Left kidney (tissue), 8 donors: ENCODE measurements at places on chromosomes 6 and 20. TPM values are rescaled to one million over a fixed set of nuclear protein-coding genes. Genes with fewer than 3 reads are reported as not detected.

DNA sequence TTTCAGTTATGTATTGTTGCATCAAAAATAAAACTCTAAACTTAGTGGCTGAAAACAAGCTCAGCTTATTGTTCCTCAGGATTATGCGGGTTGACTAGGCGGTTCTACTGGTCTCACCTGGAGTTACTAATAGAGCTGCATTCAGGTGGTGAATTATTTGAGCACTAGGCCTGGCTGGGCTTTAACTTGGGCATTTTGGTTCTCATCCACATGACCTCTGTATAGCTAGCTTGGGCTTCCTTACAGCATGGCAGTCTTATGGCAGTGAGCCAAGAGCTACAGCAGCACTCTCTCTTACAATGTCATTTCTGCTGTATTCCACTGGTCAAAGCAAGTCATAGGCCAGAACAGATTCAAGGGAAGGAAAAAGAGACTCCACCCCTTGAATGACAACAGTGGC is 1.6 kb downstream of the PGBD1 start:
- DNase-seq, result no peak

- DNase-seq, result no peak
Measured at GRCh38 chr6:17454316-17455005, 61.1 kb downstream of the CAP2 start.

DEFB127 gene
- polyA plus RNA-seq, result not detected

TMEM239 gene
- polyA plus RNA-seq, result 0.03 TPM

GRCh38 chr6:118469468-118469867 is 78.6 kb upstream of the PLN start:
- no peak for DNase-seq

DNA sequence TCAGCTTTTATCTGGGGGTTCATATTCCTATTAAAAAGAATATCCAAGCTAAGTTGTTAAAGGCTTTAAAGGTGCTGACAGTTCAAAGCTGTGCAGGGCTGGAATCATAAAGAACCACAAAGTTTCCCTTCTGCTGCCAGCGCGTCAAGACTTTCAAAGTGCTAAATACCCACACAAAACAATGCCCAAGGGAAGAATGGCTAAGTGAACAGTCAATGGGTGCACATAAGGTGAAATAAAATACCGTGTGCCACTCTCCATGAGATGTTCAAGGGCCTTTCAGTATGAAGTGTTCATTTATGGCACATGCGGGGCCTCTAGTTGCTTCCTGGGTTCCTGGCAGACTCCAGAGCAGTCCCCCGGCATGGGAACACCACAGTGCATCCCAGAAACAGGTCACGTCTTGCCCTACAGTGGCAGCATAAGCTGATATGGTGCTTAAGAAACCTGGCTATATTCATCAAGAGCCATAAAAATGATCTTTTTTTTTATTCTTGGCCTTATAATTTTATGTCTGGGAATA is 14.1 kb downstream of the TXNDC5 start:
- no peak for DNase-seq

DNA sequence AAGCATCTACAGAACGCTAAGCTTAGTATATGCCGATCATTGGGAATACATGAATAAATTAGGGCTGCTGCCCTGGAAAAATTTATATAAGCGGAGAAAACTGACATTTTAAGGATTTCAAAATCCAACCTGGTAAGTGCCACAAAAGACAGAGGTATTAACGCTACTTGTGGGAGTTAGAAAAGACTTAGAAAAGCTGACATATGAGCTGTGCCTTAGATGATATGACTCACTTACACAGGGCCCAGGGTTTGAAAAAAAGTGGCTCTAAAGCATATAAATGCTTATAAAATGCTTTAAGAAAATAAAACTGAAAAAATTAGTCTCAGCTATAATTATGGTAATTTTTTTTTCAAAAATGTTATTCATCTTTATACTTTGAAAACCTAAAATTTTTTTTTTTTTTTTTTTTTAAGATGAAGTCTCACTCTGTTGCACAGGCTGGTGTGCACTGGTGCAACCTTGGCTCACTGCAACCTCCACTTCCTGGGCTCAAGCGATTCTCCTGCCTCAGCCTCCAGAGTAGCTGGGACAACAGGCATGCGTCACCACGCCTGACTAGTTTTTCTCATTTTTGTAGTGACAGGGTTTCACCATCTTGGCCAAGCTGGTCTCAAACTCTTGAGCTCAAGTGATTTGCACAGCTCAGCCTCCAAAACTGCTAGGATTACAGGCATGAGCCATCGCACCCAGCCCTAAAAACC is 25.7 kb downstream of the EPB41L2 start:
- DNase-seq, result no peak

MLN gene
- 2.1 TPM for polyA plus RNA-seq

DNA sequence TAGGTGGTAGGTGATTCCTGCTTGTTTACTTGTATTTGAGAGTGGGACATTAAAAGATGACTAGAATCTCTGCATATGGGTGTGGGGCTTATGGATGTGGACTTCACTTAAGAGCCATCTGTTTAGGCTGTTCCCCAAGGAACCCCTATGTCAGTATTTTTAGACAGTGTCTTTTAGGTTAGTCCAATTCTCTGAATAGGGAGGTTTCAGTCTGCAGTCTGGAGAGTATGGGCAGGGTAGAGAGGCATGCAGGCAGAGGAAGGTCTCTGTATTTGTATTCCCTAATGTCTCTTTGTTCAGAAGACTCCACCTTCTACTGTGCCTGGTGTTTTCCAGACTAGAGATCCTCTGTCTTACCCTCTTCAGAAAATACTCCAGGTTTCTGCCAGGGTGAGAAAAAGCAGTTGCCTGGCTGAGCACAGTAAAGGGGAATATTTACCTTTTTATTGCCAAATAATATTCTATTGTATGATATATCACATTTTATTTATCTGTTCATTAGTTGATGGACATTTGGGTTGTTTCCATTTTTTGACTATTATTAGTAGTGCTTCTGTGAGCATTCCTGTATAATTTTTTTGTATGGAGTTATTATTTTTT is 19.1 kb downstream of the SLX4IP start:
- DNase-seq, result no peak

NRSN1 gene
- polyA plus RNA-seq, result 1.1 TPM

UNC93A gene
- polyA plus RNA-seq, result 8.3 TPM

DNA sequence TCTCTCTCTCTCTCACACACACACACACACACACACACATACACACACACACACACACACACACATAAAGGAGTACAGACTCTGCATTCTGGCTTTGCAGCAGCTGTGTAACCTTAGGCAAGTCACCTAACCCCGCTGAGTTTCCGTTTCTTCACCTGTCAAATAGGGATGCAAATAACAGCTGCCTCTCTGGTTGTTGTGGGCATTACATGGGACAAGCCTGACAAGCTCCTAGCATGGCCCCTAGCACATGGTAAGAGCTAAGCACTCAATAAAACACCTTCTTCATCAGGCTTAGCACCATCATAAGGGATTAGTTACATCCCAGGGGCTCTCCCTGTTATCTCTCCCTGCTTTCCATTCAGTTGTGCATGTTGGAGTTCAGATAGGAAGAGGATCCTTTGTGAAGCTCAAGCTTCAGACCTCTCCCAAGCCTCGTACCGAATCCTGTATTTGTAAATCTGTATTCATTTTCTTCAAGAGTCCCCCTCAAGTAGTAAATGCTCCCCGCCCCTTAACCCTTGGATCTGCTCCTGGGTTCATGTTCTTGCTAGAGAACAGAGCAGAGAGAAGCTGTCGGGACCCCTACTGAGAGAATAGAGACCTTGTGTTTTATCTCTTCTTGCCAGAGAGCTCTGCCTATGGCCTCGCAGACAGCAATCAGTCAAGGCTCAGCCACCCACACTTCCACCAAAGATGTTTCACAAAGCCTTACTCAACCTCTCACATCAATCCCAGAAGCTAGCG is 2.2 kb downstream of the SLC13A3 start:
- DNase-seq, result no peak

DNA sequence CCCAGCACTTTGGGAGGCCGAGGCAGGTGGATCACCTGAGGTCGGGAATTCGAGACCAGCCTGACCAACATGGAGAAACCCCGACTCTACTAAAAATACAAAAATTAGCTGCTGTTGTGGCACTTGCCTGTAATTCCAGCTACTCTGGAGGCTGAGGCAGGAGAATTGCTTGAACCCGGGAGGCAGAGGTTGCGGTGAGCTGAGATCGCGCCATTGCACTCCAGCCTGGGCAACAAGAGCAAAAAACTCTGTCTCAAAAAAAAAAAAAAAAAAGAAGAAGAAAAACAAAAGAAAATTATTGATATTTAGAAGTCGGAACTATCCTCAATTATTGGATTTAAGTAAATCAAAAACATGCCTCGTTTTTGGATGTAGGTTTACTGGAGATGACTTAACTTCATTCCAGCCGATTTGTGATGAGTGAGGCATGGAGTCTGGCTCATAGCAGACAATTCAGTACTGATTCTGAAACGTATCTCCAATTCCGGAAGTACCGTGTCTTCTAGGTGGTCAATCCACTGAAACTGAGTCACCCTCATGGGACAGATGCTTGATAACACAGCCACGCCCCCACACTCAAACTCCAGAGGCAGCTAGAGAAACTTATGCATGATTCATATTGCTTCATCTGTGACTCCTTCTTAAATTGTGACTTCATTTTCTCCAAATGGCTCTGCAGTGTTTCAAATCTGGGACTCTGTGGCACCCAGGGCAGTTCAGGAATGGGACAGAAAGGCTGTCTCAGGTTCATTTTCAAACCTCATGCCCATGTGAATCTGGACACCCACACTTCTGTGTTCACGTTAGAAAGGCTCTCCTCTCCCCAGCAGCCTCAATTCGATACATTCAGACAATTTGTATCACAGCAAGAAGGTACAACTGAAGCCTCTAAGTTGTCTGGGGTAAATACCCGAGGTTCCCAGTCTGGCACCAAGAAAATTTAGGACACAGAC is 110.4 kb upstream of the ARMC2 start:
- DNase-seq, result no peak

DNA sequence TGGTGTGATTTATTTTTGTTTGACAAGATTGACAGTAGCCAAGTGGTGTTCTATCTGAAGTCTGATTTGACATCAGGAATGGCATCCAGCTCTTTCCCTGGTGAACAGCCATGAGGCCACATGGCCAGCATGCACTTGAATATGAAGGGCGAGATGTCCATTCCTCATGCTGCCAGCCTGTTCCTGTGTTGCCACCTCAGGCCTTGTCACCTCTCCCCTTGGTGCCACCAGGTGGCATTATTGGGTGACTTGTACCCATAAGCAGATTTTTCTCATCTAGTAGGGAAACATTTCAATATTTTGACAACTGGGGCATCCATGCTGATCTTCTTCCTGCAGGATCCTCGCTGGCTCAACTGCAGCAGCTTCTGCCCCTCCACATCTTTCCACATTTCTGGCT is 199.1 kb downstream of the ERMARD start:
- DNase-seq, result no peak

DNA sequence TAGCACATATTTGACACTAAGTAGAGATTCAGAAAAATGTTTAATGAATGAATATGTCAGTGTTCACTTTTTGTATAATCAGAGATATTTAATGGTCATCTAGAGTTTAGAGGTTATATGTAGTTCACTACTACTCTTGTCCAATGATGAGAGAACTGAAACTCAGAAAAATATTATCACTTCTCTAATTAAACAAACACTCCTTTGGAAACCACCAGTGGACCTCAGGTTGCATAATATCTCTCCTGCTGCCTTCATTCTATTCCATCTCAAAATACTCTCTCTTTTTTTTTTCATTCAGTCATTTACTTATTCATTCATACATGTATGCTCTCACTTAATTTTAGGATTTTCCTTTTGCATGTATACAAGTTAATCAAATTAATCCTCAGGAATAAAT is 423.1 kb upstream of the RNF217 start:
- DNase-seq, result no peak

THEMIS gene
- polyA plus RNA-seq, result 0.08 TPM

DNA sequence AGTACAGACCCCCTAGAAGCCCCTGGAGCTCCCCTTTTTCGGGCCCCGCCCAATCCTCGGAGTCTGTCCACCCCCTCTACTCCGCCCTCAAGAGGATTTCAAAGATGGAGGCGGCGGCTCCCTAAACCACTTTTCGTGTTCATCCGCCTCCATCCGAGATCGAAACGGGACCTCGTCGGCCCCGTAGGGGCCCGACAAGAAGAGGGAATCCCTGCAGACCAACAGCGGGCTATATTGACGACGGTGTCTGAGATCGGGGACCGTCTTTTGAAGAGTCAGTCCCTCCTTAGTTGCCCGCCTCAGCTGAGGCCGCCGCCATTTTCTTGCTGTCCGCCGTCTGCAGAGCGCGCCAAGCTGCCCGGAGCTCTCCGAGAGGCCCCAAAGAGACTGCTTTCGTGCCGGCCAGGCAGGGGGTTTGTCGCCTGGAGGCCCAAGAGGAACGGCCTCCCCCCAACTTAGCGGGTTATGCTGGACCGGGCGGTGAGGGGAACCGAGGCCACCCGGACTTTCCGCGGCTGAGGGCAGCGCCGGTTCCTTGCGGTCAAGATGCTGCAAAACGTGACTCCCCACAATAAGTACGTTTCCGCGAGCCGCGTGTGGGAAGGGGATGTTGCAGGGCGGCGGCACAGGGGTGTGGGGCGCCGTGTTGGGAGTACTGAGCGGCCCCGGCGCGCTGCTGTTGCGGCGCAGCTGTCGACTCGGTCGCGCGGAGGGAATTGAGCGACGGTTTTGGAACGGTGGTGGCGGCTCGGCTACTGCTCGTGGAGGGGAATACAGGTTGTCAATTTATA is 4.2 kb downstream of the BRD2 start:
- DNase-seq, result no peak

- no peak for DNase-seq
Measured at GRCh38 chr6:169045486-169045885, 208.2 kb downstream of the THBS2 start.

DNA sequence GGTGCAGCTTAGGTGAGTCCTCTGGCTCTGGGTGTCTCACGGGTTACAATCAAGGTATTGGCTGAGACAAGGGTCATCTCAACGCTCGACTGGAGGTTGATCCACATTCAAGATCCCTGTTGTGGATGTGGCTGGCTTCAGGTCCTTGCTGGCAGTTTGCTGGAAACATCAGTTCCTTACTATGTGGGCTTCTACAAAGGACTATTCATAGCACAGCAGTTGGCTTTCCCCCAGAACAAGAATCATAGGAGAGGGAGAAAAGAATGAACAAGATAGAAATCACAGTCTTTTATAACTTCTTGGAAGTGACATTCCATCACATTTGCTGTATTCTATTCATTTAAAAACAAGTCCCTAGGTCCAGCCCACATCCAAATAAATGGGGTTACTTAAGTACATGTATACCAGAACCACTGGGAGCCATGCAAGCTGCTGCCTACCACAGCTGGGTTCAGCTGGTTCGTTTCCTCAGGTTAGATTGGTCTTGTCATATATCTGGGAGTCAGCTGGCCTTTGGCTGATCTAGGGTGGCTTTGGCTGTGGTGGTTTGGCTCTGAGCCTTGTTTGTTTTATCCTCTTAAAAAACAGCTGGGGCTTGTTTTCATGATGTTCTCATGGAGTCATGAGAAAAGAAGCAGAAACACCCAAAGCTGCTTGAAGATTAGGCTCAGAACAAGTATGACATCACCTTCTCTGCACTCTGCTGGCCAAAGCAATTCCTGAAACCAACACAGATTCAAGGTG is 433.2 kb upstream of the SPTLC3 start:
- peak; percentile 75 for DNase-seq

DNA sequence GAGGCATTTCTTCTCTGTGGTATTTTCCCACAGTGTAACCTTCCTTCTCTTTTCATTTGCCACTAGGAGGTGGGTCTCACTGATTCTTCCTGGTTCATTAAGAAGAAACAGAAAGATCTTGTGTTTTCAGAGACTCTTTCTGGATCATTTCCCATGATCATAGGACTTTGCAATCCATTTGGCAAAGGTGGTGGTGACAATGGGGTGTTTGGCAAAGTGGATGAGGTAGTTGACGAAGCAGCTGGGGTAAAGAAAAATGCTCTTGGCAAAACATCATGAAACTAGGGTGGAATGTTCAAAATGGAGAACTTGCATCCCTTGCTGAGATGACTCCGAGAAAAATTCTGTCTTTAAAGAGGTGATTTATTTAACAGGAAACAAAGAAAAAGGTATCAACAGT is 50.6 kb downstream of the TRAF3IP2 start:
- DNase-seq, result no peak

ELOVL4 gene
- 4.0 TPM for polyA plus RNA-seq
